ENCODE measurements at places on chromosomes 12 and 14.

DNA sequence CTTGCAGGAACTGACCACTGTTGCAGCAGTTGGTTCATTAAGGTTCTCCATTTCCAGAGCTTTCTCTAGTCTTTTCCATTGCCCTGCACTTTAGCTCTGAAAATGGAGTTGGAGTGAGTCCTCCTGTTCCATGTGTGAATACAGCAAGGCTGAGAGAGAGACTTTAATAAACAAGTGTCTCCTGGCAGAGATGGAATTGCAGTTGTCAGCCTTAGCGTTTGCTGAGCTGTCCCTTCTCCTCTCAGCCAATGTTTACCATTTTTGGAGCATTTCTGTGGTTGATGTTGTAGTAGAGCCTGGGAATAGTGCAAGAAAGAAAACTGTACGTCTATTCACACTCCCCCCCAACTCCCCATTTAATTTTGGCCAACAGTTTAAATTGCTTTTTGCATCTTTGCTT, 7.5 kb upstream of the MANSC4 start:
- no peak for DNase-seq

DNA sequence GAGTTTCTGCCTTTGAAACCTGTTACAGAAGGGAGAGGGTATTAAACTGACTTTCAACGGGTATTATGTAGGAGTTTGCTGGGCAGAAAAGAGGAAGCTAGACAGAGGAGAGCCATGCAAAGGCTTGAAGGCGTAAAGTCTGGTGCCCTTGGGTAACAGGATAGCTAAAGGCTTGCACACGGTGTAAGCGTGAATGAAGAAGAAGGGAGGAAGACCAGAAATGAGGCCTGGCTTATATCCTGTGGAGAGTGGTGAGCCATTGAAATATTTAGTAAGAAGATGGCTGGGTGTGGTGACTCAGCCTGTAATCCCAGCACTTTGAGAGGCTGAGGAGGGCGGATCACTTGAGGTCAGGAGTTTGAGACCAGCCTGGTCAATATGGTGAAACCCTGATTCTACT, 22.6 kb downstream of the SUDS3 start:
- DNase-seq, result no peak

- no peak for DNase-seq
Measured at GRCh38 chr12:5537771-5538170, 105.9 kb downstream of the NTF3 start.

- no peak for DNase-seq
Measured at GRCh38 chr12:22657538-22657937, 32.6 kb downstream of the ETNK1 start.

DNA sequence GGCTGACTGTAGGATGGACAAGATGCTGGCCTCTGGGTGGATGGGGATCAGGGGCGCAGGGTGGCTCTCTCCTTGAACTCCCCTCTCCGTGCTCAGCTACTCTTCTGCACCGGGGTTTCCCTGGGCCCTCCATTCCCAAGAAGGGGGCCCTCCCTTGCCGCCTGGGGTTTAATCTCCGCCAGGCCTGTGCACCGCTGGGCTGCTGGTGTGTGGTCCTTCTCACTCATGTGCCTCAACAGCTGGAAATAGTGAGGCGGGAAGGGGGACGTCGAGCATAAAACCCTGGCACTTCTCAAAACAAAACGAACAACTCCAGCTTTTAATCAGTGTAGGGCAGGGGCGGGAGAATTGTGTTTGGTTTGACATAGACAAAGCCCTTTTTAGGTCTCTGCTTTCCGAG, 19.0 kb upstream of the SMOC1 start:
- DNase-seq, result no peak

DNA sequence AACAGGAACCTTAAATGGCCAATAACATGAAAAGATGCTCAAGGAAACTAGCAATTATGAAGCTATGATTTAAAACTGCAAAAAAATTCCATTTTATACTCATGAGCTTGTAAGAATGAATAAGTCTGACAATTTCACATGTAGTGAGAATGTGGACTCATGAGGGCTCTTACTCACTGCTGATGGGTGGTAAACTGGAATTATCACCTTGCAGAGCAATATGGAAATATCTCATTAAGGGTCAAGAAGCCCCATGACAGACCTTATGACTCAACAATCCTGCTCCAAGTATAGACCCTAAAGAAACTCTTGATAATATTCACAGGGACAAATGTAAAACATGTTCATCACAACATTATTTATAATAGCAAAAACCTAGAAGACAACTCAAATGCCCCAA, 23.5 kb upstream of the SMAGP start:
- DNase-seq, result no peak

- no peak for DNase-seq
Measured at GRCh38 chr14:94473666-94474410, 2.2 kb downstream of the SERPINA9 start.

DNA sequence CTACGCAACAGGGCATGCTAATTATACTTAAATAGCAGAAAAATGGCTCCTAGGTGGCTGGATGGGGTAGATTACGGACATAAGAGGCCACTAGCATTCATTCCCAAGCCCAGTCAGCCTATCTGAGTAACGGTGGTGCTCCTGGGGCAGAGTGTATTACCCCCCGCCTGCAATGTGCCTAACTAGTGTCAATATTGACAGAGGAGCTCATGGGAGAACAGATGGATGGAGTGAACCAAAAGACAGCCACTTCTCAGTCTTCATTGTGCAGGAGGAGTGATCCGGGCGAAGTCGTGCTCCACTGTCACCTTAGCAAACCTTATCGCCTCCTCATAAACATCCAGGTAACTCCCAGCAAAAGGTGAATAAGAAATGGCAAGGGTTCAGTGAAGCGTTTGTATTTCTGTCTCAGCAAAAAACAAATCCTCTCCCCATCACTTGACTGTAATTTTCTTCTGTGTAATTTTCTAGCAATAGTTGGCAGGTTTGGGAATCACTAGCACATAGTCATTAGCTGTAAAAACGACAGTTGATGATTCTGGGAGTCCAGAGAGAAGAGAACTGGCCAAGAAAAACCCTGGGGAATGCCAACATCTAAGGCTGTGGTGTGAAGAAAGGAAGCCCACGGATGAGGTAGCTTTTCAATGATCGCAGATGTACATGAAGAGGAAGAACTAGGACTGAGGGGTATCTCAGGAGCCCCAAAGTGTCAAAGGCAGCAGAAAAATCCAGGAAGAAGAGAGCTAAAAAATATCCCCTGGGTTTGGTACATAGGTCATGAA, 126.6 kb upstream of the BCL2L14 start:
- no peak for DNase-seq
